ENCODE measurements at places on chromosomes 2 and 18. TPM values are rescaled to one million over a fixed set of nuclear protein-coding genes. Genes with fewer than 3 reads are reported as not detected.

DNA sequence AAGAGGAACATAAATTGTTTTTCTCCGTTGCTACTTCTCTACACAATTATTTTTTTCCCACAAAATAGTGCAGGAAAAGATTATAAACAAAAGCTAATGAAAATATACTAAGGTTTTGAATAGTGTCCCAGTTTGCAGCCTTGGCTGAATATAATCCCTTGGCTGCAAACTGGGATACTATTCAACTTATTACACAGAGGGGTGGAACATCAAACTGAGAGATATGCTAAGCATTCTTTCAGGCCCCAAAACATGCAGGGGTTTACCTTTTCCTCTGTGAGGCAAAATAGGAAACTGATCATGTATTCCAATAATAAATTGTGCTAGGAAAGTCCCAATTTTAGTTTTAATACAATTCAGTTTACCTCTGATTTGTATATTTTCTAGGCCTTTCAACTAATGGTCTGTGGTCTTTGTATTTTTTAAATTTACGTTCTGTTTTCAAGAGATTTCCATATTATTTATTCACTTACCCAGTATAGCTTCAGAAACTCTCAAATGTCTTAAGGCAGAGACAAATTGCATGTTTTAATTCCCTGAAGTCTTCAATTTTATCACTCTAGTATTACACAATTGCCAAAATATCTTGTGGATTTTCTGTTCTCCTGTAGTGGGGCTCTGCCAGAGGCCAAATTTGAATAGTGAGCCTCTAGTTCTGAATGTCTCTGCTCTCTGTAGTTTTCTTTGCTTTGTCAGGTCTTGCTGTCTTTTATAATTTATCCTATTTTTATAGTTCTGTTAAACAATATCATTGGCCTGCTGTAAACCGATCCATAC, 63.9 kb downstream of the PPP1R1C start:
- no peak for DNase-seq

DNA sequence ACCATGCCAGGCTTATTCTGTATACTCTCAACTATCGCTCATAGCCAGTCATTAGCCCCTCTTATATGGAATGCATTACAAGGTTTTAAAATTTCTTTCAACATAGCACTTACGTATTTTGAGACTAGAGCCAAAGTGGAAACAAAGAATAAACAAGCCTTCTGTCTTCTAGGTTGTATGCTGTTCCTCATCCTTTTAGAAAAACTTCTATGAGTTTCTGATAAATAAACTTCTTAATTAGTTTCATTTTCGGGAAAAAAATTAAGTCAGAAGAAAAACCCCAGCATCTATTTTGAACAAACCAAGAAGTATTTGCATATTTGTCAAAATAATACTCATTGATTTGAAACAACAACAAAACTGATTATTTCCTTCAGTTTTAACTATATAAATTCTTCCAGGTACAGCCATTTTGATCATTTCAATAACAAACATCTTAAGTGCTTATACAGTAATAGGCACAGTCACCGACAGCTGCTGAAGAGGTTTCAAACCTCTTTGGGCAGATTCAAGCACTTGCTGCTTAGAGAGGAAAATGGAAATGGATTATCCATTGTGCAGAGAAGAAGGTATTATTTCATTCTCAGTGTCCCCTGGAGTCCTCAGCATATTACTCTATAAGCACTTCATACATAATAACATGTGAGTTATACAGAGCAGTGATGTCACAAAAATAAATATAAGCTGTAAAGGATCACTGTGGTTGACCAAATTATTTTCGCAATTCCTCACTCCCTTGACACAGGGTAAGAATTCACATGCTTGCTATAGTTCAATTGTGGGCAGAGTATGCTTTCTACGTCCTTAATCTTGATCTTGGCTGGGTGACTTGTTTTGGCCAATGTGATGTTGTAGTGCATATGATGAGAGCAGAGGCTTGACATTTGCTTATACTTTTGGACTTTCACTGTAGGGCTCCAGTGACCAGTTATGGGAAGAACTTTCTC, 833.8 kb downstream of the TRIB2 start:
- DNase-seq, result no peak

DNA sequence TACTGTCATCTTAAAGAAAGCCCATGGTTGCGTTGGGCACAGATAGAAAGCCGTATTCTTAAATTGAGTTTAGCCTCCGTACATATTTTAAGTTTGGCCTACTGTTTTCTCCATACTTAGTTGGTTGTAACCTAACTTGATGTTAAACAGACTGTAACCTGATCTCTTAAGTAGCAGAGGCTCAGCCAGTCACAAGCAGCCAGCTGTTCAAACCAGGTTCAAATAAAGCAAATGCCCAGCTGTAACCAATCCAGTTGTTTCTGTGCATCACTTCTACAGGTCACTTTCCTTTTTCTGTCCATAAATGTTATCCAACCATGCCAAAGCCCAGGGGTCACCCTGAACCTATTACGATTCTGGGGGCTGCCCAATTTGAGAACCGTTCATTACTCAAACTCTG, 10.0 kb upstream of the THADA start:
- DNase-seq, result no peak

DNA sequence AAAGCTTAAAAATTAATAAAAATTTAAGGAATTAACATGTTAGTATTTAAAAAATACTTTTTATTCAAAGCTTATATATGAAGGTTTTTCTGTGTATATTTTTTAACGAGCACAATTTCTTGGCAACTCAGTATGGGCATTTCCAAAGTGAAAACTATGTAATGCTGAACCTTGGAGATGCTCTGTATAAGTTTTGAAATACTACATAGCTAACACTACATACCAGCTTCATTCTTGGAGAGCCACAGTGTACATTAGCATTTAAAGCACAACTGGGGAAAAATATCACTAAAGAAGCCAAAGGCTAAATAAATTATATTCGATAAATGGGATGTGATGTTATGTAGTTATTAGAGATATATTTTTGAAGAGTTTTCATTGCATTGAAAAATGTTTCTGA, 446.5 kb downstream of the CCDC85A start:
- DNase-seq, result no peak

GRCh38 chr2:225379856-225380255, 19.7 kb upstream of the NYAP2 start:
- DNase-seq, result no peak

DNA sequence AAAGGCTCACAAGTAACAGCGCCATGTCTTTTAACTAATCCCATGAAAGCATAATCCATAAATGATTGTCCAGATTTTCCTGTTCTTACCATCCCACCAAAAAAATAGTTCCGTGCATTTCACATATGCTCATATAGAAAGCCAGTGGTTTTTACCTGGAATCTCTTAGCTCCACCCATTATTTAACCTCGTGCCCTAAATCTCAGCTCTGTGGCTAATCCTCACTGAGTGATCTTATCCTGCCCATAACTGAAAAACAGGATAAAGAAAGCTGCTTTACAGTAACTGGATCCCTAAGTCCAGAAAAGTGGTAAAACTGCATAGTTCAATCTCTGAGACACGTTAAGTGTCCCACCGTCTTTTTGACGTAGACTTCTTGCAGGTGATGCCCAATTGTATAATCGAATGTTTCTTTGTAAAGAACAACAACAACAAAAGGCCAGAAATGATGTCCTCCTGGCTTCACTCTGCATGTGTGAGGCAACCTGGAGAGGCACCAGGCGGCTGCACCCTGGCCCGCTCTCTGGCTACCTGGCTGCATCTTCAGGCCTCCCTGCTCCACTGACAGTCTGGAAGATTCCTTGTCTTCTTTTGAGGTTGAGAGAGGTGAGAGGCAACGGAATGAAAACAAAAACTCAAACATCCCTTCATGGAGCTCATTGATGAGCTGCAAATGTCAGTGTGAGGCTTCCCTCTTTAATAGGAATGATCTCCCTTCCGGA, 38.6 kb downstream of the FEZ2 start:
- no peak for DNase-seq

DNA sequence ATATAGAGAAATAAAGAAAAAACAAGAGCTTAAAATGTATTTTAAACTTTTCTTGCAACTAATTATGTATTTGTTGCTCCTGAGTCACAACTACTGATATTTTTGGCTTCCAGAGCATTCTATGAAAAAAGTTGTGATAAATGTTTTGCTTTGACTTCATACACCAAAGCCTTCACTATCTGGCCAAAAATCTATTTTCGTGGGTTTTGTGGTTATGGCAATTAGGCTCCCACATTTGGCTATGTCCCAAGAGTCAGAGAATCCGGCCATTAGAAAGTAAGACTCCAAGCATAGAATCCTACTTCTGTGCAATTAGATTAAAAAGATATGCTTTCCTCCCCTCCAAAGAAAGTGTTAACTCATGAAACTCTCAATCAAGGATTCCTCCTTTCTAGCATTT, 1456.1 kb upstream of the ACVR2A start:
- DNase-seq, result no peak

Gene CTLA4
- 1.8 TPM for total RNA-seq

Gene SPHKAP
- total RNA-seq, result not detected

Gene CELF4
- total RNA-seq, result not detected

Gene AQP4
- 0.30 TPM for total RNA-seq

Measured in aorta (tissue), 5 donors.